ENCODE measurements at places on chromosomes 1 and 21.

GRCh38 chr1:170707959-170708655 is 44.2 kb downstream of the PRRX1 start:
- peak; percentile 93 for DNase-seq

DNA sequence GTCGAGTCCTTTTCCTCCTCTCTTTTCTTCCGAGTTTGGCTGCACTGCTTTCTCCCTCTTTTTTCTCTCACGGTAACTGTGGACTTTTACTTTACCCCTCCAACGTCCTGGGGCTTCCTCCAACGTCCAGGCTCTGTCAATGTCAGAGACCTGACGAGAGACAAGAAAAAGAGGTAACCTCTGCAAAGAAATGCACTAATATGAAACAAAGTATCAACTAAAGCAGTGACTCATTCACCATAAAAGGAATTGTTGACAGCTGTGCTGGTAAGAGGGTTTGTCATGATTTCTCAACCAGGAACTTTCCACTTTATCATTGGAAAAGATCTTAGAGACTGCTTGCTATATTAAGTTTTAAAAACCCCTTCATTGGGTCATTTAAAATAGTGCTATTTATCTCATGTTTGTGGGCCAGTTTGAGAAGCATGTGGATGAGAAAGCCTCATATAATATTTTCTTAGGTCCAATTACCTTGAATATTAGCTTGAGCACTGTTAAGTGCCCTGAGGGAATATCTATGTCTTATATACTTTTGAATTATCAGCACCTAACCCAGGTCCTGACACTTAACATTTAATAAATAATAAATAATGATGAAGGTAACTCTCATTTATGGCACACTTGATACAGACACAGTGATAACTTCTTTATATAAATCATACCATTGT is at the start of gene GBP2:
TSS of gene GBP2 (minus strand) at position 202 of the 668 bp plus-strand sequence. CDS start 4,148 bp downstream, outside the sequence.
- DNase-seq = peak; percentile 82

DNA sequence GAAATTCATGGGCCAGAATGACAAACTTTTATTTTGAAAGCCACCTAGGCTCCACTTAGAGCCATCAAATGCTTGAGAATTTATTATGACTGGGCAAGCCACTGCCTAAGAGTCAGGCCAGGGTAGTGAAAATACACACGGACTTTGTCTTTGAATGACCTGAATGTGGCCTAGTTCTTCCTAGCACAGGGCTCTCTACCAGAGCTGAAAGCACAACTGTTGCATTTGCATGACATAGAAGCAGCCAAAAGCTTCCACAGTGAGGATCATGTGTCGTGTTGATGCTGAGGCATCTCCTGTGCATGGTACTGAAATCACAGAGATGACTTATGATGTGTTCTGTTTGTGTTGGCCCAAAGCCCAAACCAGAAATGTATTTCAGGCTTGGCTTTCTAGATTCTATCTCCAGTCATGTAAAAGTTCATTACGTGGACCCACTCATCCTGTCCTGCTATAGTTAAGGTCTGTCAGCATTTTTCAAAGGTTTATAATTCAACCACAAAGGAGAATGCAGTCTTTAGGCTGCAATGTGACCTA is 164.0 kb upstream of the UBE2U start:
- DNase-seq = peak; percentile 98

GRCh38 chr1:56533621-56534020 is 45.7 kb downstream of the PLPP3 start:
- DNase-seq = no peak

DNA sequence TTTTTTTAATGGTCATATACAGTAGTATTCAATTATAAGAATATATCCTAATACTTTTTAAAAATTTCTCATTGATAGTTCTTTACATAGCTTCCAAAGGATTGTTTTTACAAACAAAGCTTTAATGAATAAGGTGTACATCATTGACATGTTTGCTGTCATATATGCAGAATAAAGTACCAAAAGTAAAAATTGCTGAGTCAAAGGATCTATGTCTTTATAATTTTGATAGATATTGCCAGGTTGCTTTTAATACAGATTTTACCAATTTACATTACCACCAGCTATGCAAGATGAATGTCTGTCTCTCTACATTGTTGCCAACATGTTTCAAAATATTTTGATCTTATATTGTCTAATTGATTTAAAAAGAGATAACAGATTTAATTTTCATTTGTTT is 173.9 kb upstream of the FAM78B start:
- DNase-seq = no peak

DNA sequence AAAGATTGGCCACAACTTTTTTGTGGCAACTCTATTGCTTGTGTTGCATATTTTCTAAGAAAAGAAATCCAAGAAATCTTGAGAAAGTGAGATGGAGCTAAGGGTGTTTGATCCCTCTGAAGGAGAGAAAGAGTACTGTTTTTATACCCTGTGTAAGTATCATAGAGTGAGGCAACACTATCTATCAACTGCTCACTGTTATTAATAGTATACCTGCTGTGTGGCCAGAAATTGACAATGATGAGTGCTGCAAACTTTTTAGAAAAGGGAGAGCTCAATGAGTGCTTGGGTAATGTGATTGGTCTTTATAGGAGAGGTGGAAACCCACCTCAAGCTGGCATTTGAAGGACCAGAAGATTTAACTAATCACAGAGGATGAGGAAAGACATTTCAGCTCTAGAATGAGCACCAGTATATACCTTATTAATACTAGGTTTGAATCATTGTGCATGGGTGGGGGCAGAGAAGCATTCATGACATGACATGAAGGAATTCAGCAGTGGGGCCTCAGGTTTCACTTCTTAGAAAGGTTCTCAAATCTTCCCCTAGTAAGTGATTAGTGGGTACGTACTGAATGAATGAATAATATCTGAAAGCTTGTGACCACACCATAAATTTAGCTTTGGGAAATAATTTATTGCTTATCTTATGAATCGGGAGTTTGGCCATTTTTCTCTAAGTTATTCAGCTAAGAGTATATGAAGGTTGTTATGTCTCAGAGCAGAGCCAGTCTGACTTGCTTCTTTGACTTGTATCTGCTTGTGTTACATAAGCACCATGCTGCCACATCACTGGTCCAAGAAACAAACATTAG is 169.2 kb upstream of the SGIP1 start:
- DNase-seq = no peak

- DNase-seq = no peak
Observed at GRCh38 chr1:30317921-30318320, 405.5 kb downstream of the MATN1 start.

DNA sequence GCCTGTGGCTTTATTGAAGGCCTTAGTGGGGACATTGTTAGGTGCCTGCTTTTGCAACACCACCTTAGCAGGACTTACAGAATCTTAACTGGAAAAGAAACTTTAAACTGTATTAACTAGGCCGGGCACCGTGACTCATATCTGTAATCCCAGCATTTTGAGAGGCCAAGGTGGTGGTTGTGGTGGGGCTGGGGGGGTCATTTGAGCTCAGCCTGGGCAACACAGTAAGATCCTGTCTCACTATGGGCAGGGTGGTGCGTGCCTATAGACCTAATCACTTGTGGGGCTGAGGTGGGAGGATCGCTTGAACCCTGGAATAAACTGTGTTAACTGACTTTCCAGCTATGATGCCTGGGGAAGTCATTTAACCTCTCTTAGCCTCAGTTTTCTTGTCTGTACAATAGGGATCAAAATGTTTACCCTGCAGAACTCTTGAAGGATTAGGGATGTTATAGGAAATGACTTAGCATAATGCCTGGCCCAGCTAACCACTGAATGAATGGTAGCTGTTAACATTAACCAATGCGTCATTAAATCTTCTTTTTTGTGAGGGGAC is 39.5 kb downstream of the IER5 start:
- no peak for DNase-seq

DNA sequence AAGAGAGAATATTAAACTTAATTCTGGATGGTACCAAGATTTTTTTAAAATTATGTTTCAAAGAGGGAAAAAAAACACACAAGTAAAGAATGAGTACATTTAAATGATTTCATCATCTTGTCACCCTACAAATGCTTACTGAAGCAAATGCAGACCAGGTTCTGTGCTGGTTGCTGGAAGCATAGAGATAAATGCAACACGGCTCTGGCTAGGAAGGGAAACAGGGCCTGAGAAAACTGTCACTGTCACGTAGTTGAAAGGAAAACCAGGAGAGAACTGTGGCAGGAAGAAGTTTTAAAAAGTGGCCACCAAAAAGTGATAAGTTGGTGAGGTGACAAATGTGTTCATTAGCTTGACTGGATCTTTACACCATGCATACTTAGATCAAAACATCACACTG is 336.9 kb upstream of the NFIA start:
- no peak for DNase-seq

DNA sequence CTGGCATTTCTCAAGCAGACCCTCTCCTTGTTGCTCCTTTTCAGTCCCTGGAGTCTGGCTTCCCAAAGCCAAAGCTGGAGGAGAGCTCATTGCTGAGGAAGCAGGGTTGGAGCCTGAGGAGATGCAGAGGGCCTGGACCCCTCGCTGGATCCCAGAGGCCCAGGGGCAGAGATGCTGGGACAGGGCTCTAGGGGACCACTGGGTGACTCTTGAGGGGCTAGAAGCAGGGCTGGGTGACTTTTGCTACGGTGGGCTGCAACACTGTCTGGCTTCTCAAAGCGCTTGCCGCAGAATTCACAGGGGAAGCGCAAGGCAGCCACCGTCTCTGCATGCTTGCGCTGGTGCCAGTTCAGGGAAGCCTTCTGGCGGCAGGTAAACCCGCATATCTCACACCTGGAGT is 8.8 kb downstream of the ZNF692 start:
- no peak for DNase-seq

DNA sequence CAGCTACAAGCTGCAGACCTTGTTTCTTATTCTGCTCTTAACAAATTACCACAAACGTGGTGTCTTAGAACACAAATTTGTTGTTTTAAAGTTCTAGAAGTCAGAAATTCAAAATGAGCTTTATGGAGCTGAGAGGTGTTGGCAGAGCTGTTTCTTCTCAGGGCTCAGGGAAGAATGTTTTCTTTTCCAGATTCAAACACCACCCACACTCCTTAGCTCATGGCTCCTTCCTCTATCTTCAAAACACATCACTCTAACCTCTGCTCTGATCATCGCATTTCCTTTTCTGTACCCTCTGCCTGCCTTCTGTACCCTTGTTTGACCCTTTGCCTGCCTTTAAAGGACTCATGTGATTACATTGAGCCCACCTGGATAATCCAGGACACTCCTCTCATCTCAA is 26.9 kb upstream of the ITLN1 start:
- DNase-seq = no peak

- no peak for DNase-seq
Observed at GRCh38 chr1:200038981-200039848, 11.7 kb downstream of the NR5A2 start.

DNA sequence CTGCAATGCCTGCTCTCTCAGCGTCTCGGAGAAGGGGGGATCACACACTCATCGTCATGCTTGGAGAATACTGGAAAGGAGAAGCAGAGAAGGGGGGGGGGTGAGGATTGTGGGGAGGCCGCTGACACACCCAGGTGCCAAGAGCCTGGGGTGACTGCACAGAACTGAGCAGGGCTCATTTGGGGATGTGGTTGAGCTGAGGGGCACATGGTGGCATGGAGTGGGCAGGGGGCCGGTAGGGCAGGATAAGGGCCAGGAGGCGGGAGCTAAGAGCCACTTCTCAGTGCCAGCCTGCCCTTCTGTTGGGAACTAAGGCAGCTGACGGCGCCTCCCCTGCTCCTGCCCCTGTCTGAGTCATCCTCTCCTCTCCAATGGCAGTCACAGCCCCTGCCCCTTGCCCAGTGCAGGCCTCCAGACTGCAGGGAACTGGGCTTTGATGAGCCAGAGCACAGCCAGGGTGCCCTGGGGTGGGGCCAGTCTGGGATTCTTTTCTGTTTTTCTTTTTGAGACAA is 27.2 kb downstream of the MRPL37 start:
- DNase-seq = peak; percentile 38

GRCh38 chr21:42125571-42126544 is 54.7 kb downstream of the UMODL1 start:
- DNase-seq = peak; percentile 43

DNA sequence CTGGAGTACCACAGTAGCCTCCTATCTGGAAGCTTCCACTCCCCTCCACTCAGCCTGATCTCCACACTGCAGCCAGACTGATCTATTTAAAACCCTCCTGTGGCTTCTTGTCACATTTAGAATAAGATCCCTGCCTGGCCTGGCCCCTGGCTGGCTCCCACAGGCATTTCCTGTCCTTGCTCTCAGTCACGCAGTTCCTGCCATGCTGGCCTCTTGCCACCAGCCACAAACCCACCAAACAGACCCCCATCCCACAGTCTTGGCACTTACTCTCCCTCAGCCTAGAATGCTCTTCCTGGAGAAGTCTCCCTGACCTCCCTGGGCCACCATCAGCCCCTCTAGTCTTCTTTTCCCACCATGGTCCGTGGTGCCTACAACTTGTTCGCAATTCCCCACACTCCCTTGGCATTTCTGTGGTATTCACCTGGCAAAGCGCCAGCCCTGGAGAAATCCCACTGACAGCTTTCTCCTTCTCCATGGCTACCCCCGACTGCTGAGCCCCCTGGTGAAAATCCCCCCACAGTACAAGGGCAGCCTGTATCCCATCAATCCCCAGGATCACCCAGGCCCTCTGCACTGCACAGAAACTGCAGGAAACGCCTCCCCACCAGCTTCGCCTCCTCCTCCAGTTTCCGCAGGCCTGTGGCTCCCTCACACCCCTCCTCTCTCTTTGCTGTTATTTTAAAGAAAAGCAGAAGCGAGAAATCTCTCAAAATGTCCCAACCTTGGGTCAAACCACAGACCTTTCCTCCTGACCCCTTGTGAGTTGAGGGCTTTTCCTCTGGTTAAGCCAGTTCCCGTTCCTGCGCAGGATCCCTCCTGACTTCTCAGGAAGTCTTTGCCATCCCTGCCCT is 94.5 kb downstream of the SYT2 start:
- DNase-seq = peak; percentile 73

GRCh38 chr1:14906665-14907064 is 246.9 kb upstream of the TMEM51 start:
- no peak for DNase-seq

DNA sequence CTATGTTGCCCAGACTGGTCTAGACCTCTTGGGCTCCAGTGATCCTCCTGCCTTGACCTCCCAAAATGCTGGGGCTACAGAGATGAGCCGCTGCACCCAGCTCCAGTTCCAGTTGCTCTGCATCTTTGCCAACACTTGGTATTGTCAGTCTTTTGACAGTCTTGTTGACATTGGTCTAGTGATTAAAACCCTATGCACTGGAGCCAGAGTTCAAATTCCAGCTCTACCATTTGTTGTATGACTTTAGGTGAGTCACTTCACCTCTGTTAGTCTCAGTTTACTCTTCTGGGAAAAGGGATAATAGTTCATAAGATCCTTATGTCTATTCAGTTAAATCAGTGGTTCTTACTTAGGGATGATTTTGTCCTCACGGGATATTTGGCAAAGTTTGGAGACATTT is 32.9 kb upstream of the MED18 start:
- DNase-seq = no peak

- DNase-seq = no peak
Observed at GRCh38 chr1:214193691-214194090, 87.3 kb upstream of the SMYD2 start.

- no peak for DNase-seq
Observed at GRCh38 chr1:204327359-204327758, 32.4 kb downstream of the PLEKHA6 start.

DNA sequence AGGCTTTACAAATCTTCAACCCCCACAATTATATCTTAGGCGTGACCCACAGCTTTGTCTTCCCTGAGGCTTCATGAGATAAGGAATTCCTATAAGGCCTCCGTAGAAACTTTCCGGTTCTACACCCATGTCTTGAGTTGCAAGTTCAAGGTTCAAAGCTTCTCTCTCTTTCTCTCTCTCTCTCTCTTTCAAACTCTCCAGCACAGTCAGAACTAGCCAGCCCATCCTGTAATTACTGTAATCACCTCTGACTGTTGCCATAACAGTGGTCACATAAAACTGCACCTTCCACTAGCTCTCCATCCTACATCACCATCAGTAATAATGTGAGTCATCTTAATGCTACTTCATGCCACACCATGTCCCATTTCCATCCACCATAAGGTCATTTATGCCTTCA is 90.0 kb upstream of the NFASC start:
- no peak for DNase-seq

All from fibroblast of pulmonary artery (primary cell).